H9 (cell line): ENCODE measurements at places on chromosomes 7 and 10.

DNA sequence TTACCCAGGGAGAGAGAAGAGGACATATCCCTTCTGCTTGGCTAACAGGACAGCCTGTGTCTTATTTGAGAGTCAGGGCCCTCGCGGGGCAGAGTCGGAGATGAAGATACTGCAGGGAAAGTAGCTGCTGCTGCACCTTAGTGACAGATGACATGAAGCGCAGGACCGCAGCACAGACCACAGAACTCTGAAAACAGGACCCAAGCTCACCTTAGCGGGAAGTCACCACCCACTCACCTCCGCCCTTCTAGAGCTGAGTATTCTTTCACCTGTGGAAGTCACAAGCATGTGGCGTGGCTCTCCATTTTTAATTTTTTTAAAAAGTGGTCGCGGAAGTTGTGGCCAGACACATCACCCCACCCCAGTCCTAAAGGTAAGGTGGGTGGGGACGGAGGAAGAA, 191.4 kb downstream of the FAM107B start:
- DNase-seq, result no peak

GRCh38 chr10:127984945-127985344, 78.0 kb downstream of the PTPRE start:
- no peak for DNase-seq

DNA sequence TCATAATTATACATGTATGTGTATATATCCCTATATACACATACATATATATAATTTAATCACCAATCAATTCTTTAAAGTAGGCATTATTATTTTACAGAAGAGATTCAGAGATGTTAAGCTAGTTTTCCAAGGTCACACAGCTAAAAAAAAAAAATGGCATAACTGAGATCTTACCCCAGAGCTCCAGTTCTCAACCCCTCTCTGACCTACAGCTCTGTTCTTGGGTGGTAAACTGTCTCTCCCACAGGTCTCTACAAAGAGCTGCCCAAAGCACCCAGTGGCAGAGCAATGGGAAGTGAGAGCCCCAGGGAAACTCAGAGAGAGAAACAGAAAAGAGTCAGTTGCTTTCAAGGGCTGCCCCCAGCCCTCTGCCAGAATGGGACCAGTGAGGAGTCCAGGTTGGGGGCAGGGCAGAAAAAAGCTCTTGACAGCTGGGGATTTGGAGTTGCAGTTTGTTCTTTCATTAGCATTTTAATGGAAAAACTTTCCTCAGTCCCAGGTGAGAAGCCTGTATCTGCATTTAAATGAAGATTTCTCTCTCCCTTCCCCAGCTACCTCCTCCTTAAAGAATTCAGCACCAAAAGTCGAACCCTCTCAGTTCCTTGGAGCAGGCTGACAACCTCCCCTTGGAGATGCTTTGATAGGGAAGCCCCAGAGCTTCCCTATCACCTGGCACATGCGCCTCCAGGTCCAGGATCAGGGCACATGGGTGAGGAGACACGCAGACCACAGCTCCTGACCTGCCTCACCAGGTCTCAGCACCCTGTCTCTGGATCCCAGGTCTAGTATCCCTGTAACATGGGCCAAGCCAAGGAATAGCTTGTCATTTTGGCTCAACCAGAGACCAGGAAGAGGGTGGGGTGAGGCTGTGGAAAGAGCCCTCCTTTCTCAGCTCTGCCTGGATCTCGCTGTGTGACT, 388.1 kb downstream of the PLXNA4 start:
- DNase-seq, result peak; percentile 86

DNA sequence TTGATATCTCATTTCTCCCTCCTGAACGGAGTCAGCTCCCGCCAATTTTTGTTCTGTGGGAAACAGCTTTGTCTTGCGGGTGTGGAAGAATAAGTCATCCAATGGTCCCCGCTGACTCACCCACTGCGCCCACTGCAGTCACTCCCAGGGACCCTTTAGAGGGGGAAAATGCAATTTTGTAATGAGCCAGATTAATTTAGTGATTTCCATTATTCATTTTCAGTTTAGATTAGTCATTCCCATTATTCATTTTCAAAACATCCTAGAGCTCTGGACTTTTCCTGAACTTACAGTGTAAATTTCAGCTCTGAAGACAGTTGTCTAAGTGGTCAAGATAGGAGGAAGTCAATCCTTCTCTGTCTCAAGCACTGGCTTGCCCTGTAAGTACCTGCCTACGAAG, 154.9 kb upstream of the TMEM72 start:
- no peak for DNase-seq

- no peak for DNase-seq
These were observed 75.8 kb downstream of the MPLKIP start for GRCh38 chr7:40058636-40059035.

GRCh38 chr10:34813626-34814222, 1.4 kb downstream of the PARD3 start:
- no peak for DNase-seq

DNA sequence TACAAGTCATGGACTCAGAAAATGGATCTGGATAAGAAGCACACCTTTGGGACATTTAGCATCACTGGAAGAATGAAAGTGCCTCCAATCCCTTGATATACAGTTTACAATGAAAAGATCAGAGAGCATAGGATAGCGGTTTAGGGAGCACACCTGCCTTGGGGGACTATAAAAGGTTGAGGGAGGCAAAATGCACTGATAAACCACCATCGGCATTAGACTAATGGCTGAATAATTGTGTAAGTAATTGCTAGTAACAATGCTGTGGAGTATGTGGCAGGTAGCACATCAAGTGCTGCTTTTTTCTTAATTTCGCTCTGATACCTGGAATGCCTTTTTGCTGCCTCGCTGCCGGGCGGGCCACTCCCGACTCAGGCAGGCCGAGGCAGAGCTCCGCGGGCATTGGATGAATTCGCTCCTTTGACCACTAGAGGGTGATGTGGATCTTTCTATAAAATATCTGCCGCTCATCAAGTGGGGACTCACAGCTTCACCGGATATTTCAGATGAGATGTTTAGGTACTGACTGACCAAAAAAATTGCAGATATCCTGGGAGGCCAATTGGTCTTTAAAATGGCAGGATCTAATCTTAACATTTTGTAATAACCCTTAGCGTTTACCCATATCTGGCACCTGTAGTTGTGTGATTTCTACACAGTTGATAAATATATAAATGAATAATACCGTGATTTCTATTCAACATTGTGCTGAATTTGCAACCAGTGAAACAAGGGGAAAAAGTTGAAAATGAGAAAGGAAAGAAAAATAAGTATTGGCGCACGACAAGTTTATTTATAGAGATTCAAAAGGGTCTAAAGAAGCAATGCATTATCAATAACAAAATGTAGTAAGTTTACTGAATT, 116.8 kb upstream of the PRSS1 start:
- DNase-seq, result peak; percentile 76

- DNase-seq, result no peak
These were observed 17.9 kb upstream of the SGMS1 start for GRCh38 chr10:50641626-50642025.

DNA sequence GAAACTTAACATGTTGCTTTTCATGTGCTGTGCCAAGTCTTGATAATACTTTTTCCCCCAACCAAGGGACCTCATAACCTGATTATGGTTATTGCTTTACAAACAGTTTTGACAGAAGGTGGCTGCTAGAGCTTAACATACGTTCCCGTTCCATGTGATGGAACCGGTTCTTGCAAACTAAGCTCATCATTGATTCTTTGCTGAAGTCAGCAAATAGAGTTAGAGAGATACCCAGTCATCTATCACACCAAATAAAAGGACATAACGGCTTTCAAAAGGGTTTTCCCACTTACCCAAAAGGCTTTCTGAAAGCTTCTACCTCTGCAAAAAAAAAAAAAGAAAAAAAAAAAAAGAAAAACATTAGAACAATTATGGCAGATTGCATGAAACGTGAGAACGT, 230.3 kb upstream of the MDFIC start:
- DNase-seq, result no peak

- peak; percentile 38 for DNase-seq
These were observed 62.1 kb downstream of the VWA2 start for GRCh38 chr10:114301177-114301576.

- DNase-seq, result no peak
These were observed 124.1 kb upstream of the AGK start for GRCh38 chr7:141427134-141427533.
